ENCODE measurements at places on chromosomes 5 and 9.

GRCh38 chr5:143229896-143230675 is 173.4 kb downstream of the NR3C1 start:
- no peak for DNase-seq

DNA sequence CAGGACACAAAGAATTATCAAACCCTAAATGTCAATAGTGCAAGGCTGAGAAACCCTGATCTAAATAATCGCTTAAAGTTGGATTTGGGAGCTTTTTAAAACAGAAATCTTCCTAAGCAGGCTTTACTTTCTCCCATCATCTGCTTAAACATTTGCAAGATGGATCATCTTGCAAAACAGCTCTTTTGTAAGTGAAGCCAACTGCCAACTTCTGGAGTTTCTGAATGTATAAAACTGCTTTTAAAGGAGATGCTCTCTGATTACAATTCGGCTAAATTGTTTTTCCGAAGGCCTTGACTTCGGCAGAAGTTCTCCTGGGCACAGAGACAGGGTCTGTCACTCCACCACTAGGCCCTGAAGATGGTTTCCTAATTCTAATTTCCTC is 1.3 kb downstream of the PTPN3 start:
- DNase-seq, result no peak

DNA sequence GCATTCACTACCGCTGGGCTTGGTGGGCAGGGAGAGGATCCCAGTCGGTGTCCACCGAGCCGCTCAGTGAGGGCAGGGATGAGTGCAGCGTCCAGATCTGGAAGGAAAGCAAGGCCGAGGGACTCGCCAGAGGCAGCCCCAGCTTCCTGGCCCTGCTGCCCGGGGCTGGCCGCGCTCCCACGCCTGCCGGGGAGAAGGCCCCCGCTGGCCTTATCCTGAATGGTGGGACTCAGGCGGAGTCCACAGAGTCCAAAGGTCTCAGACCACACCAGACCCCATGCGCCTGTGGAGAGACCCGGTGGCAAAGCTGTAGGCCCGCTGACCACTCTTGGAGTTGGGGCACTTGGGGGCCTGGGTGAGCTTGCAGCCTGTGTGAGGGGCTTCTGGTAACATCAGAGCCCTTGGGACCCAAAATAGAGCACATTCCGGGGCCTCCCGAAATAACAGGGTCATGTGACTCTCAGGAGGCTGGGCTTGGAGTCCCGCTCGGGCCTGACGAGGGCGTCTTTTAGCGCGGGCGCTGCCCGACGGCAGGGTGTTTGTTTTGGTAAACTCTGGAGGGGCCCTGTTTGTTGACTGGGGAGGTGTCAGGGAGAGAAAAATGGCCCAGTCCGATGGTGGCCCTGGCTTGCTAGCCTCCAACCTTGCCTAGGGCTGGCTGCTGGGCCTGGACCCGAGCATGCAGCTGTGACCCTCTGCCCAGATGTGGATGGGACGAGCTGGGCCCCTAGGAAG is 2.8 kb downstream of the RXRA start:
- no peak for DNase-seq

DNA sequence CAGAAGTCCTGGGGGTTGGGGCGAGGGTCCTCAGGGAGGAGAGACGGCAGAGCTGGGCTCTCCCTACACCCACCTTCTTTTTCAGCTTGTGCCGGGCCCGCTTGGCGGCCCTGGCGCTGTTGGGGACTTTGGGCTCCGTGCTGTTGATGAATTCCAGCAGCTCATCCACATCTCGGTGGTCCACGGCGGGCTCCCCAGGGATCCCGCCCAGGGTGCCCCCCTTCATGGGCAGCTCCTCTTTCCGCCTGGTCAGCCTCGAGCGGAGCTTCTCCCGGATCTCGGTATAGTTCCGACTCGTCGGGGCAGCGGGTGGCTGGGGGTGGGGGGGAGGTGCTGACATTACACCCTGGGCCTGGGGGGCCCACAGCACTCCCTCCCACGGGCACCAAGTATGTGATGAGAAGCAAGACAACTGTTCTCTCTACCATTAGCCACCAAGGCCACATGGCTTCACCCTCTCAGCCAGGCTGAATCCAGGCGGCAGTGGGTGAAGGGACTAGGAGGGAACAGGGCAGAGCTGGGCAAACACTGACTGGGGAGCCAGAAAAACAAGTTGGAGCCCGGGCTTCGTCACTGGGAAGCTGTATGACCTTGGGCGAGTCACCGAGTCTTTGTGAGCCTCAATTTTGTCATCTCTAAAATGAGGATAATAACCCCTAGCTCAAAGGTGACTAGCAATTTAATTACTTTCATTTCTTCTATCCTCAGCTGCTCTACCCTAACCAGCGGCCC is 14.6 kb upstream of the DDX41 start:
- no peak for DNase-seq

DNA sequence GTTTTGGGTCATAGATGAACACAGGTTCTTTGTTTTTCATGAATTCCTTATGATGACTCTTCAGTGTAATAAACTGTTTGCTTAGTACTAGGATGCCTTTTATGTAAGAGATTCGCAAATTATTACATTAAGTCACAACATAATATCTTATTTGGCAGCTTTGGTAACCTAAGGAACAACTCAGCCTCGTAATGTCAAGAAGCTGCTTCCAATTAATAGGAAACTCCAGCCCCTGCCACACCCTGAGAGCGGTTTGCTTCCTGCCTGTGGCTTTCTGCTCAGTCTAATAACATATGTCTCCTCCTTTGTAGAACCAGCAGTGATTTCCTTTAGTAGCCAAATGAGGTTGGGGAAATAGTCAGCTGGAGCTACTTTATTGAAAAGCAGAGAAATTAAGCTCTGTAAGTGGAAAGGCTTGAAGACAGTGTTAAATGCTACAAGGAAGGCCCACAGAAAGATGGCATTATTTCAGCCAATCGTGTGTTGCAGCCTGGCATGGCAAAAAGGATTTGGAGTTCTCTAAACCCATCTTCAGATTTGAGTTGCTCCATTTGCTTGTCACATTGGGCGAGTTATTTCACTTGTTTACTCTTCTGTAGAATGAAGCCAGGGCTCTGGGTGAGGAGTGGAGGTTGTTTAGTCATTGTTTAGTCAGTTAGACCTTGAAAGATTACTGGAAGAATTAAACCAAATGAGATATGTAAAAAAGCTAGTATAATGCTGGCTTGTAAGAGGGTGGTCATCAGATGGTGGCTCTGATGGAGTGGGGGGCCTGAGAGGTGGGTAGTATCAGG is 54.1 kb downstream of the MTAP start:
- DNase-seq, result no peak

- DNase-seq, result no peak
These were observed 116.0 kb upstream of the IRX2 start for GRCh38 chr5:2867373-2867933.

DNA sequence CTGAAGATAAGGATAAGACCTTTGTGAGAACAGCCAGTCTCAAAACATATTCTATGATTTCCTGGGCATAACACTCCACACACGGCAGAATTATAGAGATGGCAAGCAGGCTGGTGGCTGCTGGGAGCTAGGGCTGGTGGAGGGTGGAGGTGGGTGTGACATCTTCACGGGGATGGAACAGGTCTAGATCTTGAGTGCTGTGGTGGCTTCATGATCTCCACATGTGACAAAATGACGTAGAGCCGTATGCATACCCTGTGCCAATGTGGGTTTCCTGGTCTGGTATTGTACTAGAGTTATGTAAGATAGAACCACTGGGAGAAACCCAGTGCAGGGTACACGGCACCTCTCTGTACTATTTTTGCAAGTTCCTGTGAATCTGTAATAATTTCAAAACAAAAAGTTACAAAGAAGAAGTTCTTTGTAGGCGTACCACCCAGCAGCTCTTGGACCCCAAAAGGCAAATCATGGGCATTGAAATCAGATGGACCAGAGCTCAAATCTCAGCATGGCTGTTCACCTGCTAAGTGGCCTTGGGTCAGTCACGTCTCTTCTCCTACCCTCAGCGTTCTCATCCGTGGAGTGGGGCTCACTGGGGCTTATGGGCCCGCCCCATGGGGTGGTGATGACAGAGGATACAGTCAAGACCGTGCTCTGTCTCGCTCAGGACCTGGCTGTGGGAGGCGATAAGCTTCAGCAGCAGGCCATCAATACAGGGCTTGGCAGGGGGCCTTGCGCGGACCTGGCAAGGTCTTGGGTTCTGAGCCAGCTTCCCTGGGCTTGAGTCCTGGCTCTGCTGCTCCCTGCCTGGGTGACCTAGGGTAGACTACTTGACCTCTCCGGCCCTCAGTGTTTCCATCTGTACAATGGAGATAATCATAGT is 74.7 kb upstream of the UNC5A start:
- no peak for DNase-seq

DNA sequence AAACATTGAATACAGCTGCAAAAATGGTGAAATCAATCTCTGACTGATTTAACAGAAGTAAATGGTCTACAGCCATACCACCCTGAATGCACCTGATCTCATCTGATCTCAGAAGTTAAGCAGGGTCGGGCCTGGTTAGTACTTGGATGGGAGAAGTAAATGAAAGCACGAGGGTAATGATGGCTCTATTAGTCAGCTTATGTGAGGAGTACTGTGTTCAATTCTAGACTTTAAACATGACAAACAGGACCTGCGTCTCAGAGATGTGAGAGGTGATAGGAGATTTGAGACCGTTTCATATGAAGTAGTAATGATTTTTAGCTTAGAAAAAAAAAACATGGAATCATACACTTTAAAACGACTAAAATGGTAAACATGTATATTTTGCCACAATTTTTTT is 77.1 kb upstream of the SUSD1 start:
- DNase-seq, result no peak

DNA sequence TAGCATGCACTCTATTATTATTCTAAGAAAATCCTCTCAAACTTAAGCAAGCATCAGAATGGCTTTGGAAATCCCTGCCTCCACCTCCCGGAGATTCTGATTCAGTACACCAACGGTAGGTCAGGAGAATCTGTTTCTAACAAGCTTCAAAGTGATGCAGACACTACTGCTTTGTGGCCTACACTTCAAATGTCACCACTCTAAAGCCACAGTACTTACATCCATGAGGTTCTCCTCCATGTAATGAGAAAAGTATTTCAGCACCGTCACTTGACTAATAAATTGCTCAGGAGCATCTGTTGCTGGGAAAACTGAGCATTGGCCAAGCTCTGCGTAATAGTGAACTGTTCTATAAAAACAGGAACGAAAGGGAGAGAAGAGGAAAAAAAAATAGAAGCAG is 4.8 kb downstream of the PLK2 start:
- DNase-seq, result no peak

GRCh38 chr5:158492841-158493242 is 606.9 kb downstream of the EBF1 start:
- DNase-seq, result no peak

GRCh38 chr9:135601988-135602387 is 37.4 kb downstream of the GLT6D1 start:
- no peak for DNase-seq

DNA sequence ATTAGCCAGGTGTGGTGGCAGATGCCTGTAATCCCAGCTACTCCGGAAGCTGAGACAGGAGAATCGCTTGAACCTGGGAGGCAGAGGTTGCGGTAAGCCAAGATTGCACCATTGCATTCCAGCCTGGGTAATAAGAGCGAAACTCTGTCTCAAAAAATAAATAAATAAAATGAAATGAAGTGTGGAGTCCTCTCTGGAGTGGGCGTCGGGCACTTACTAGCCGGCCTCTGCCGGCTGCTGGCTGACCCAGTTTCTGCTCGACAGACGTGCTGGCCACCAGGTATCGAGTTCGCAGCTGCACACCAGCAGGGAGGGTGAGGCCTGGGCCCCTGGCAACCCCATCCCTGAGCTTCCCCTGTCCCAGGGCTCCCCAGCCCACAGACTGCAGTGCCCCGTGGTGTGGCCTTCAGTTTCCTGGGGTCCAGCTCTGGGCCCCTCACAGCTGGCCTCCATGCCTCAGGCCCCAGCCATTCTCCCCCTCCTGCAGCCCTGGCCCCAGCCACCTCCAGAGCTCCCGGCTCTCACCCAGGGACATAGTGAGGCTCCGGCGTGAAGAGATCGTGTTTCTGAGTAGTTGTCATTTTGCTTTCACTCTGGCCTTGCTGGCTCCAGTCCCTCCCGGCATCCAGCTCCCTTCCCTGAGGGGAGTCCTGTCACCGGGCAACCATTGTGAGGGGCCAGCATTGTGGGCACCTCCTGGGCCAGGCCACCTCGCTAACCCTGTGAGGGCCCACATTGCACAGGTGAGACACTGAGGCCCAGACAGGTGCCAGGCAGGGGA is 3.8 kb upstream of the STPG3 start:
- DNase-seq, result no peak

- DNase-seq, result peak; percentile 2
These were observed 14.1 kb downstream of the HSPB3 start for GRCh38 chr5:54469622-54470021.

- DNase-seq, result no peak
These were observed 28.5 kb downstream of the TSPAN17 start for GRCh38 chr5:176675676-176676360.

GRCh38 chr9:115923903-115924668 is 229.5 kb upstream of the PAPPA start:
- DNase-seq, result no peak

- no peak for DNase-seq
These were observed 366.0 kb downstream of the HTR1A start for GRCh38 chr5:63596254-63596653.

- no peak for DNase-seq
These were observed 353.8 kb upstream of the WWC1 start for GRCh38 chr5:167937635-167937998.

DNA sequence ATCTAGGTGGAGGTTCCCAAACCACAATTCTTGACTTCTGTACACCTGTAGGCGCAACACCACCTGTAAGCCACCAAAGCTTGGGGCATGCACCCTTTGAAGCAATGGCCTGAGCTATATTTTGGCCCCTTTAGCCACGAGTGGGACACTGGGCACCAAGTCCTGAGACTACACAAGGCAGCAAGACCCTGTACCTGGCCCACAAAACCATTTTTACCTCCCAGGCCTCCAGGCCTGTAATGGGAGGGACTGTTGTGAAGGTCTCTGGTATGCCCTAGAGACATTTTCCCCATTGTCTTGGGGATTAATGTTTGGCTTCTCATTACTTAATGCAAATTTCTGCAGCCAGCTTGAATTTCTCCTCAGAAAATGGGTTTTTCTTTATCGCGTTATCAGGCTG is 24.6 kb upstream of the FAM151B start:
- no peak for DNase-seq

- no peak for DNase-seq
These were observed 162.6 kb upstream of the ADAMTS16 start for GRCh38 chr5:4977416-4978110.

DNA sequence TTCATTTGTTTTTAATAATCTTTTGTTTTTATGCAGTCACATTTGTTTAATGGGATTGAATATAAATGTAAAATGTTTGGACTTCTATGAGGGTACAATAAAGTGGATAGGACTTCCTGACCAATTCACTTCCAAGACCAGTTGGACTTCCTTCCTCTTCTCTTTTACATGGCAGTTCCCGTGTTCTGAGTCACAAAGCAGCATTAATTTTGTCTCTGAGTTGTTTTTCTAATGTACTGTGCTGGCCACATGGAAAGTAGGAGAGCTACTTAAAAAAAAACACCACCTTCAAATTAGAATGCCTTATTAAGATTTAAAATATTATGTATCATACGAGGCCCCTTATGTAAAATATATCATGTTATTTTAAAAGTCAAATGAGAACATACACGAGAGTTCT is 87.3 kb downstream of the CCDC171 start:
- DNase-seq, result no peak
